ENCODE measurements at places on chromosomes 1 and 21.

DNA sequence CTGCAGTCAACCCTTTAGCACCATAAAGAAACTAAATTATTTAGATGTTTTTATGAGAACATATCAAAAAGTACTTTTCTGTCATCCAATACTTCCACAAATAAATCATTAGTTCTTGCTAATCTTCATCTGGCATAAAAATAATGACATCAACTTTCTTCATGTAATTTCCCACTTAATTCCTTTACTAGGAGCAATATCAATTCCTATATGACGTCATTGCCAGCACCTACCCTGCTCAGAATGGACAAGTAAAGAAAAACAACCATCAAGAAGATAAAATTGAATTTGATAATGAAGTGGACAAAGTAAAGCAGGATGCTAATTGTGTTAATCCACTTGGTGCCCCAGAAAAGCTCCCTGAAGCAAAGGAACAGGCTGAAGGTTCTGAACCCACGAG is 116.9 kb downstream of the PTPRC start:
- no peak for DNase-seq

DNA sequence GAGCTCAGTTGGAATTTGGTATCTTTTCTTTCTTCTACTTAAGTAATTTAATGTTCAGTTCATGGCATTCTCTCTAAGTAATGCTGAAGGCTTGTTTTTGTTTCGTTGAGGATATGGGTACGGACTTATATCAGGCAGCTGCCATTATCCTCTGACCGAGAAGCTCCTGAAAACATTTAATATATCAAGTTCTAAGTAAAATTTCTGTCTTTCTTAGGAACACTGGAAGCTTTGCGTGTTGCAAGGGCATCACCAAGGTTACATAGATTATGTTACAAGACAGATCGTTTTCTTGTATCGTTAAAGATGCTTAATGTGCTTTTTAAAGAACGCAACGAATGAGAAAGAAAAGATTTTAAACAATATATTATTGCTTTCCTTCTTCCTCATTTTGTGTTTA is 1.0 kb upstream of the GALNT2 start:
- no peak for DNase-seq

- no peak for DNase-seq
Measured at GRCh38 chr1:215900684-215901083, 333.6 kb downstream of the KCTD3 start.

GRCh38 chr1:205332015-205332791 is 10.7 kb upstream of the NUAK2 start:
- no peak for DNase-seq

- no peak for DNase-seq
Measured at GRCh38 chr1:155218854-155219591, 10.5 kb downstream of the MTX1 start.

- no peak for DNase-seq
Measured at GRCh38 chr21:32954353-32954752, 71.4 kb upstream of the OLIG2 start.

DNA sequence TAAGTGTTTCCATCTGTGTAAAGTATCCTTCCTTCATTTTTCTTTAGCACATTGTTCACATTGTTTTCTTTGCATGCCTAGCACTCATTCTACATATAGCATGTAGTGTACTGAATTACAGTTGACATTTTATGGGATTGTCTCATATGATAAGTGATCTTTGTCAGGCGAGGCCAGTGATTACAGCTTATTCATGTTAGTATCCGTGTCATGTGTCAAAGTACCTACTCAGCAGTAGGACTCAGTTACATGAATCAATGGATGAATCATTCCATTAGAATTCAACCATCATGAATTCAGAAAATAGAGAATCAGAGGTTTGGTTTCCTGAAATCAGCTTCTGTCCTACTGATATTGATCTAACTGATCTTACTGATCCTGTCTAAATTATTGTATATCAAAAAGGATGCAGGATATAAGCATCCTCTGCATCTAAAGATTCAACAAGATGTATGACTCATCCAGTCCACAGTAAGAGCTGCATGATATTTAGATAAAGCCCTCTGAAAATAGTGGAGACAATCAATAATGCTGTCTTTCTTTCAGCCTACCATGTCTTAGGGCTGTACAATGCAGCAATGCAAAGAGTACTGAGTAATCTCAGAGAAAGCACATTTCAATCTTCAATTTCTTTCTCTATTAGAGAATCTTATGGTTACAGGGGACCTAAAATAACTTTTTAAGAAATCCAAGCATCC is 20.7 kb upstream of the HRNR start:
- DNase-seq = no peak

GRCh38 chr1:181184621-181185020 is 96.1 kb downstream of the IER5 start:
- DNase-seq = no peak

DNA sequence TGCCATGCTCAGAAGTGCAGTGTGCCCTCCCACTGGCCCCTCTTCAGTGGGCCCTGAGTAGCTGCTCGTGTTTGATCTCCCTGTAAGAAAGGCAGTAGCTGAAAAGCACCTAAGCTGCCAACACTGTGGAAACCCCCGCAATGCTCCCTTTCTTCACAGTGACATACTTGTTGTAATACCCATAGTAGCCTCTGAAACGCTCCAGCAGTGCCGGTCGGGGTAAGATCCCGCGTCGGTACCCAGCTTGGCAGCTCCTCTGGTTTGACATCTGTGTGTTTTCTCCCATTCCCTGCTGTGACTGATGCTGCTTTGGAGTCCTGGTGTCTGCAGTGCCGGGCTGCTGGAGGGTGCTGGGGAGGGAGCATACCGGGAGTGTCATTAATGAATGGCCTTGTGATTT is 3.6 kb downstream of the CHAF1B start:
- no peak for DNase-seq

DNA sequence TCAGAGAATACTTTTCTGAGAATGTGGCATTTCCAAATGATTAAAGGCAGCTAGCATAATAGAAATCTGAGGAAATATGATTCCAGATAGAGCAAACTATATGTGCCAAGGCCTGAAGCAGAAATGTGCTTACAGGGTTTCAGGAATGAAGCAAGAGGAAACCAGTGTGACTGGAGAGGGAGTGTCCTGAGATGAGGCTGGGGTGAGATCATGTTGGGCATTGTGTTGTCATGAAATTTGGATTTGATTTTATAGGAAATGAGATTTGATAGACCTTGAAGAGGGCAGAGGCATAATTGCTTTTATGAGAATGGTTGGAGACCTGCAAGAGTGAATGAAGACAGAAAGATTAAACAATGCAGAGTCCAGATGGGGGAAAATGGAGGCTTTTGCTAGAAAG is 338.1 kb upstream of the SNX7 start:
- no peak for DNase-seq

Data from activated effector memory CD4-positive, alpha-beta T cell treated with anti-CD3 and anti-CD28 coated beads, Interleukin-2, amount 50 U/mL, for 16 hours (primary cell).